ENCODE measurements at places on chromosomes 7 and 10.
A peak's percentile ranks its signal among the peaks of the same experiment; 100 is the strongest.

GRCh38 chr10:31650010-31650409 lies 278.6 kb downstream of the ARHGAP12 start:
- DNase-seq = peak; percentile 55

DNA sequence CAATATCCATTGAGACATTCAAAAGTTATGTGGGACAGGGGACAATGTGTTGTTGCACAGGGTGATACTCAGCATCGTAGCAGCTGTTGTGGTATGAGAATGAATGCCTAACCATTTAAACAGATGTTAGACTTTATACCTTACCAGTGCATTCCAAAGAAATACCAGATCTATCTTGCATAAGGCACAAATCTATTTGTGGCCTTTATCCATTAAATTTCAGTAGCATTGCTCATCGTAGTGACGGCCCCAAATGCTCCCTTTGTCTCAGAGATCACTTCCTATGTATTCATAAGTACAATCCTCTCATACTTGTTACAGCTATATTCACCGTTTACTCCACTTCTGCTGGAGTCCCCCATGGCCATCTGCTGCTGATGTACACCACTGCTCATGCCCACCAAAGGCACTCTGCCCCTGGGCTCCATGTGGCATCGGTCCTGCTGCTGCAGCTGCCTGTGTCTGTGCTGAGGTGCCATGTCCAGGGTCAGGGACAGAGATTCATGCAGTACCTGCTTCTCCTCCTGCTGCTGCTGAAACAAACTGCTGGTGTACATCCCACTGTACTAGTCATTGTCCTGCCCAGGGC lies 96.3 kb downstream of the CPED1 start:
- DNase-seq = no peak

DNA sequence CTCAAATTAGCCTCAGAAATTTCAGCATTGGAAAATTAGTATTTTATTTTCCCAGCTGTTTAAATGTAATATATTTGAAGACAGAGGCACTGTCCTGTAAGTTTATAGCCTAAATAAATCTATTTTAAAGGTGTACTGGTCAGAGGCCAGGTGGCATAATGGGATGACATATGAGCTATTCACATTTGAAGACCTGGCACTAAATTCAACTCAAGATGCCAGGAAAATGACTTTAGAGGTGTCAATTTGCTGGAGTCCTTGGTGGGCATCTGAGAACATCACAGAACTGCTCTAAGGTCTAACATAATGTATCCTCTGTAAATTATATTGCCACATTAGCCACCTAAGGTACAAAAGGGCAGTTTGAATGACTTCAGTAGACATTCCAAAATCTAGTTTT lies 348.9 kb upstream of the BMPER start:
- DNase-seq = no peak

- no peak for DNase-seq
Measured at GRCh38 chr10:122637376-122637775, 62.3 kb downstream of the C10orf120 start.

GRCh38 chr7:54932818-54933543 lies 85.8 kb upstream of the EGFR start:
- peak; percentile 61 for DNase-seq

DNA sequence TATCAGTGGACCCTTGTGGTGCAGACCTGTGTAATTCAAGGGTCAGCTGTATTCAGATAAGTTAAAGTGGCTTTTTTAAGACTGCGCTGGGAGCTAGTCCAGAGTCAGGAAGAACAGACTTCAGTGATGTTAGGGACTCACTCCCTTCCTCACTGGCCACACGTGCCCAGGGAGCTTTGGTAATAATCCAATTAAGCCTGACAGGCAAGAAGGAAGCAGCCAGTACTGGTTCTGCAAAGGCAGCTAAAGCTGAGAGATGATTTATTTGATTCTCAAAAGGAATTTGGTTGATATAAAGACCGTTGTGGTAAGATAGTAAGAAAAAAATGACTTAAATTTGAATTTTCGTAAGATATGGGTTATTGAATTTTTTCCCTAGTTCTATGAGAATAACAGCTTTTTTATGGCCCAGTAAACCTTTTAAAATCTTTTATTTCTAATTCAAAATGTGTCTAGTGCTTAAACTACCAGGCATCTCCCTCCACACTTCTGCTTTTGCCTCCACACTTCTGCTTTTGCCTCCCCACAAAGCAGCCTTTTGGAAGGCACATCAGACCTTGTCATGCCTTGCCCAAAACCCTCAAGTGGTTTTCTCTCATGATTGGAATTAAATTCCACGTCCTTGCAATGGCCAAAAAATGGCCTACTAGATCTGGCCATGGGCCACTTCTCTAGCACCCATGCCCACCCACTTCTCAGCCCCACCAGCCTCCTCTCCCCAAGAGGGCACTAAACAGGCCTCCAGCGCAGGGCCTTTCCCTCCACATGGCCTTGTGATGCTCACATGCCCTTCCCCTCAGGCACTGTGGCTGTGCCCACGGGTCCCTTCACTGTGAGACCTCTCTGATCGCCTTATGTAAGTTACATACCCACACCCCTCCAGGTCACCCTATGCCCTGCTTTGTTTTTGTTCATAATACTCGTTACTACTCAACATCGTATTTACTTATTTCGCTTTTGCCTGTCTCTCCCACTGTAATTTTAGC lies 92.5 kb downstream of the POU6F2 start:
- no peak for DNase-seq

GRCh38 chr10:75211007-75211691 lies 553 bp downstream of the VDAC2 start:
- DNase-seq = no peak

DNA sequence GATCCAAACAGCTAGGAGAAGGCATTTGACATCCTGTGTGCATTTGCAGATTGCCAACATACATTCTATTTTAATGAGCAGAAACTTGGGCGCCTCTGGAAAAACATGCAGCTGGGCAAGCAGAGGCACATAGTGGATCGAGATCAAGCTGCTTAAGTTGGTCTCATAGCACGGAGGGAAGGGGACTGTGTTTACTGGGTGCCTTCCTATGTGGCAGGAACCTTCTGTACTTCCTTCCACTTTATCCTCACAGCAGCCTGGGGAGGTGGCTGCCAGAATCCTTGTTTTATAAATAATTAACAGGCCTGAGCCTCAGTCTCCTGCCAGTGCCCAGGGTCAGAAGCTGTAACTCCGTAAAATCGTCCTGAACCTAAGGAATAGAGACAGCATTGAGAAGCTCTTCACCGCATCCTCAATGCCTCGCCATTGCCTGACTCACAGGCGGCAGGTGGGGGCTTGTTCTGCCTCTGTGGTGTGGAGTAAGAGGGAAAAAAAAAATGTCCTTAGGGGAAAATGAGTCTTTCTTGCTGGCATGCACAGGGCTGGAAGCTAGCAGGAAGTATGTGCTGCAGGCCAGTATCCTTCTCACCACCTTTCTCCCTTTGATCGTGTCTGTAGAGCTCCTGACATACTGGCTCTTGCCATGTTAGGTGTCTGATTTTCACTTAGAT lies 6.2 kb downstream of the VWA2 start:
- no peak for DNase-seq

DNA sequence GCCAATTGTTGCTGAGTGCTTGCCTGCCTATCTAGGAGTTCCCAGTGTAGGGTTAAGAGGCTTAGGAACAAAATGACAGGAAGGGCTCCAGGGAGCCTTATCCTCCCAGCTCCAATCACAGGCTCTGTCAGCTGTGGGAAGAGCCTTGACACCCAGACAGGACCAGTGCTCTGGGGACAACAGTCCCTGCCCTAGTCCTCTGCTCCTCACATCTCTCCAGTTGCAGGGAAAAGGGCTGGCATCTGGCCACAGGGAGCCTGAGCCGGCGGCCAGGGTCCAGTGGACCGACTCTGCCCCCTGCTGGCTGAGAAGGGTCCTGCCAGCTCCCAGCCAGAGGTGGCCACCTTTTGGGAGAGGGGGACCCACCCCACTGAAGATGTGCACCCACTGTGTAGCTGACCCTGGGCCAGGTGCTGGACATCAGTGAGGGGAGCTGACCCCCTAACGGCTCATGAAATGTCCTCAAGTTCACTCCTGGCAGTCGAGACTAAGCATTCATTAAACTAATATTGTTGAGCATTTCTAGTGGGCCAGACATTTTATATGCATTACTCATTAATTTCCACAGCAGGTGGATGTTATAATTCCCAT lies 17.6 kb downstream of the DNAJB12 start:
- DNase-seq = peak; percentile 49

GRCh38 chr7:95457947-95458346 lies 23.1 kb upstream of the PON2 start:
- no peak for DNase-seq

DNA sequence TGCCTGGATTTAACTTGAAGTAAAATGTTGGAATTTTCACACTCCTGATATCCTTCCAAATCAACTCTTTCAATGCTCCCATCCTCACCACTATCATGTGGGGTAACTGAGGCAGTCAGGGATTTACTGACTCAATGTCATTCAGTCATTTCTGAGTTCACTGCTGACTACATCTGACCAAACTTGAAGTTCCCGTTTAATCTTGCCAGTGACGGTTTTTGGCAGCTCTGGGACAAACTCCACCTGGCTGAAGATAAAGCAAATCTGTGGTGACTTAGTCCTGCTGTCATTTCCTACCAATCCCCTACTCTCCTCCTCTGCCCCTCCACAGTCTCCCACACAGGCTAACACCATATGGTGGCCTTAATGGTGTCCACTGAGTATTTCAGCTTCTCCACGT lies 22.7 kb upstream of the ACSM6 start:
- DNase-seq = no peak

DNA sequence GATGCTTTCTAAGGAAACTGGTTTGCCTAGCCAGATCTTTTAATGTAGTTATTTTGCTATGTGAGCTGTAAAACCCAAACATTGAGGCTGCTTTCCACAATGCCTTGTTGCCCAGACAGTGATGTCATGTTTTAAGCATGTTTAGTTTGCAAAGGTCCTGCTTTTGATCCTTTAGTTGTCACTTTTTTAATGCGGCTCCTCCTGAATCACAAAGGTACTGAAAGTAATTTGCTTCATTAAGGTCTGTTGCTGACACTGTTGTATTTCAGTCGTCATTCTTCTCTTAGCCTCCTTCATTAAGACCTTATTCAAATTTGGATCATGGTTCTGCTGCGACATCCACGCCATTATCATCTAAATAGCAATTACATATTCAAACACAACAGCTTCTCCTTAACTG lies 10.6 kb downstream of the RPA3 start:
- no peak for DNase-seq

- DNase-seq = no peak
Measured at GRCh38 chr10:128908499-128908898, 558.5 kb upstream of the MGMT start.

DNA sequence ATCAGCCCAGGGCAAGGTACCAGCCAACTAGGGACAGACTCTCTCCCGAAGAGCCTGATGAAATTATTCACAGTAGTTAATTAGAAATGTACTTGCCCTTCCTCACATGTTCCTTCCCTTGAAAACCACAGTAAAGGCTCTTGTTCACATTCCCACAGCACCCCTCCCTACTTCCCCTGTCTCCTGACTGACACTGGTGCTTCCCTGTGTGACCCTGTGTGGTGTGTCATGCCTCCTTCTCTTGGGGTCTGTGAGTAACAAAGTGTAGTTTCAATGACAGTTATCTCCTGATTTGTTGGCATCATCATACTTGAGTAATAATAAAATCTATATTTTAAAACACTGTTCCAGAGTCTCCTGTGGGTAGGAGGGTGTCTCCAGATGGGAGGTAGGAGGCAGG lies 209.7 kb downstream of the ABCA13 start:
- no peak for DNase-seq

- no peak for DNase-seq
Measured at GRCh38 chr10:92761571-92761970, 71.8 kb downstream of the HHEX start.

DNA sequence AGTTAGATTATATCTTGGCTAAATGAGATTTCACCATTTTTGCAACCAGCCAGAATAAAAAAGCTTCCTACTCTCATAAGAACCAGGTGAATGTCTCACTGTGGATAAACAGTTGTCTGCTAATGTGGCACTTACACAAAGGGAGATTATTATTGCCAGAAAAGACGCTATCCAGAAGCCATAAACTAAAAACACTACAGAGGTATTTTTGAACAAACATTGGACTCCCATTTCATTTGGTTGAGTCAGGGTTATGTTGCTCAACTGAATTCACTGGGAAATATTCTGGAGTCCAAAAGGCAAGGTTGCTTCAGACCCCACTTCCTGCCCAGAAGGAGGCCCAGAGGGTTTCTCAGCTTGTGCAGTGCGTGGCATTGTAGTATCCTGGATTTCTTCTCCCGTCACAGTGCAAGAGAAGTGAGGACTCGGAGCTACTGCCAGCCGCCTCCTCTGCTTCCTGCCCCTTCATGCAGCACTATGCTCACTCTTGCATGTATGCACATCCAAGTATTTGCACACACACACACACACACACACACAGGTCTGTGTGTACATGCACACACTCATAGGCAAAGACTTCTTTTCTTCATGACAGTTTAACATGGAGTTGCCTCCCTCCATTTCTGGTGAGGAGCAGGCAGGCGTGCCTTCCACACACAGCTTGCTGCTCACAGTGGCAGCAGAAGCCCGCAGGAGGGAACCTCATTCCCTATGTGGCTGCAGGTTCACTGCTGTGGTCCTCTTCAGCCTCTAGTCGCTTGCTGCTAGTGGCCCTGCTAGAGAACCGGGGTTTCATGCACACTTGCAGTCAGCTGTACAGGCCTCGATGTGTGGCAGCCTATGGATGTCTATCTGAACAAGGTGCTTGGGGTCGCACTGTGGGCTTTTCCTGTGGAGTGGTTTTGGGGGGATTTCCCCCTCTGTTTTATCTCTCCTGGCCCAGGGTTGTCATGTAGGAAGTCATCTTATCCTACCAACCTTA lies 10.1 kb downstream of the DENND10 start:
- no peak for DNase-seq

DNA sequence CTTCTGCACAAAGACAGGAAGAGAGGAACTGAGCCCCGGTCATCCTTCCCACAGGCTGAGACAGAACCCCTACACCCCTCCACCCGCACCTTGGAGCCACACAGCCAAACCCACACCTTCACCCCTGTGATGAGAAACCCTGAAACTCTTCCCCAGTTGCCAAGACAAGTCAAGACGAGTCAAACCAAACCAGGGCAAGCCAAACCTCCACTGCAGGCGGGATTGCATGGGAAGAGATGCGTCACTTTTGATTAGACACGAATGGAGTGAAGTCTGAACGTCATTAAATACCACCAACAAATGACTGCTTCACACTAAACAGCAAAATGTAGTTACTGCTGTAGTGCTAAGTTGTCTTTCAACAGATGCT lies 73.8 kb downstream of the PRPF18 start:
- DNase-seq = no peak

DNA sequence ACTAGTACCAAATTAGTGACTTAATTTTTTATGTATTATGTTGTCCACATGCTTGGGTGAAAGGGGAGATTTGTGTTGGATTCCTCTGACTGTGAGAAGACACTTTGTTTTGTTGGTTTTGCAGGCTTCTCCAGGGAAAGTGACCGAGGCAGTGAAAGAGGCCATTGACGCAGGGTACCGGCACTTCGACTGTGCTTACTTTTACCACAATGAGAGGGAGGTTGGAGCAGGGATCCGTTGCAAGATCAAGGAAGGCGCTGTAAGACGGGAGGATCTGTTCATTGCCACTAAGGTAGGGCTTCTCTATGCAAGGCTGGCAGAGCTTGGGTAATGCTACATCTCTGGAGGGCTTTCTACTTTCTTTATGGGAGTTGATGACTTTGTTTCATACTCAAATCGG lies 4.5 kb downstream of the AKR1E2 start:
- DNase-seq = no peak

Data from mesothelial cell of epicardium (in vitro differentiated cells).